ENCODE measurements at places on chromosomes 6 and 20. TPM values are rescaled to one million over a fixed set of nuclear protein-coding genes. Genes with fewer than 3 reads are reported as not detected.

PSMA7 gene
- 247 TPM for polyA plus RNA-seq

SERAC1 gene
- 4.6 TPM for polyA plus RNA-seq

SLC22A1 gene
- polyA plus RNA-seq = not detected

ATRN gene
- polyA plus RNA-seq = 3.9 TPM

OVOL2 gene
- 16.0 TPM for polyA plus RNA-seq

ZNF334 gene
- 4.4 TPM for polyA plus RNA-seq

RNGTT gene
- polyA plus RNA-seq = 3.7 TPM

GJA10 gene
- polyA plus RNA-seq = not detected

EPPIN gene
- not detected for polyA plus RNA-seq

TAF8 gene
- polyA plus RNA-seq = 11.6 TPM

CD93 gene
- polyA plus RNA-seq = 4.1 TPM

ARFGEF3 gene
- polyA plus RNA-seq = 4.3 TPM

COL19A1 gene
- 0.13 TPM for polyA plus RNA-seq

FBXL4 gene
- polyA plus RNA-seq = 4.0 TPM

TMEM200A gene
- polyA plus RNA-seq = 1.4 TPM

THBS2 gene
- 0.31 TPM for polyA plus RNA-seq

GPR63 gene
- polyA plus RNA-seq = 0.87 TPM

IL17A gene
- 0.08 TPM for polyA plus RNA-seq

MOG gene
- polyA plus RNA-seq = not detected

EPB41L1 gene
- 36.0 TPM for polyA plus RNA-seq

SPAG4 gene
- 3.9 TPM for polyA plus RNA-seq

GINS1 gene
- polyA plus RNA-seq = 2.8 TPM

ADGRG6 gene
- polyA plus RNA-seq = 4.6 TPM

SYCP2L gene
- not detected for polyA plus RNA-seq

ABHD16B gene
- polyA plus RNA-seq = not detected

BPIFB1 gene
- 169 TPM for polyA plus RNA-seq

WFDC12 gene
- not detected for polyA plus RNA-seq

RAE1 gene
- polyA plus RNA-seq = 12.1 TPM

ECT2L gene
- not detected for polyA plus RNA-seq

SCRT2 gene
- polyA plus RNA-seq = not detected

BPIFB2 gene
- not detected for polyA plus RNA-seq

BPIFA3 gene
- not detected for polyA plus RNA-seq

LAMP5 gene
- 0.44 TPM for polyA plus RNA-seq

PACSIN1 gene
- 1.6 TPM for polyA plus RNA-seq

LY6G6F gene
- polyA plus RNA-seq = not detected

NDUFAF4 gene
- 20.9 TPM for polyA plus RNA-seq

SS18L1 gene
- polyA plus RNA-seq = 6.1 TPM

FAM209B gene
- 0.75 TPM for polyA plus RNA-seq

NRSN1 gene
- 0.68 TPM for polyA plus RNA-seq

PRDM1 gene
- 3.6 TPM for polyA plus RNA-seq

DEFB124 gene
- polyA plus RNA-seq = 0.28 TPM

SNX21 gene
- polyA plus RNA-seq = 16.7 TPM

GMPR gene
- 46.3 TPM for polyA plus RNA-seq

CAP2 gene
- 2.0 TPM for polyA plus RNA-seq

OLIG3 gene
- polyA plus RNA-seq = not detected

MAPK13 gene
- 35.9 TPM for polyA plus RNA-seq

IRAK1BP1 gene
- 2.7 TPM for polyA plus RNA-seq

PAX1 gene
- polyA plus RNA-seq = not detected

NRM gene
- polyA plus RNA-seq = 4.1 TPM

OOEP gene
- polyA plus RNA-seq = 0.18 TPM

MUC21 gene
- 1.6 TPM for polyA plus RNA-seq

DDX43 gene
- polyA plus RNA-seq = 0.92 TPM

GGTLC1 gene
- not detected for polyA plus RNA-seq

NOTCH4 gene
- polyA plus RNA-seq = 22.3 TPM

PPARD gene
- 33.1 TPM for polyA plus RNA-seq

DIDO1 gene
- polyA plus RNA-seq = 14.2 TPM

SMPDL3A gene
- 18.8 TPM for polyA plus RNA-seq

OR2J1 gene
- not detected for polyA plus RNA-seq
